ENCODE measurements at places on chromosomes 12 and 14.
A peak's percentile ranks its signal among the peaks of the same experiment; 100 is the strongest.

GRCh38 chr12:10070380-10070779, 28.4 kb downstream of the CLEC1A start:
- DNase-seq, result no peak

DNA sequence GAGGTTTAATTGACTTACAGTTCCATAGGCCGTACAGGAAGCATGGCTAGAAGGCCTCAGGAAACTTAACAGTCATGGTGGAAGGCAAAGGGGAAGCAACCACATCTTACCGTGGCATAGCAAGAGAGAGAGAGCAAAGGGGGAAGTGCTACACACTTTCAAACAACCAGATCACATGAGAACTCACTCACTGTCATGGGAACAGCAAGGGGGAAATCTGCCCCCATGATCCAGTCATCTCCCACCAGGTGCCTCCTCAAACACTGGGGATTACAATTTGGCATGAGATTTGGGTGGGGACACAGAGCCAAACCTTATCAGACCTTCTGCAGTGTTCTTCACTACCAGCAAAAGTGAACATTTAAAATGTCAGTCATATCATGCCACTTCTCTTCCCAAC, 58.9 kb downstream of the USP15 start:
- no peak for DNase-seq

DNA sequence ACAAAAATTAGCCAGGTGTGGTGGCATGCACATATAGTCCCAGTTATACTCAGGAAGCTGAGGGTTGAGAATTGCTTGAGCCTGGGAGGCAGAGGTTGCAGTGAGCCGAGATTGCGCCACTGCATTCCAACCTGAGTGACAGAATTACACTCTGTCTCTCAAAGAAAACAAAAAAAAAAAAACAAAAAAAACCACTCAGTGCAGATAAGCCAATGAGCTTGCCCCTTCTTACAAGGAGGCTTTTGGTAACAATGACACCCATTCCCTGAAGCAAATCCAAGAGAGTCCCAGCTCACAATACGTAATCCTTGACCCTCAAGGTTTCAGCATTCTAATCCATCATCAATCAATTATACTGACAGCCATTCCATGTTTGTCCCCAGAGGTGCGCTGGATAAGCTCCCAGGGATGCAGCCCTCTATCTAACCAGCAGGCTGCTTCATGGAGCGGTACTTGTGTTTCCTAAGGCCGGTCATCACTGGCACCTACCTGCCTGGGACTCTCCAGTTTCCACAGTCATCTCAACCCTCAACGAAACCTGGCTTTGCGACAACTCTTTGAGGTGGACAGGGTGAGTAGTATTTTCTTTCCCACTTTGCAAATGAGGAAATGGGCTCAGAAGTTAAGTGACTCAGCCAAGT, 12.4 kb downstream of the GCN1 start:
- no peak for DNase-seq

DNA sequence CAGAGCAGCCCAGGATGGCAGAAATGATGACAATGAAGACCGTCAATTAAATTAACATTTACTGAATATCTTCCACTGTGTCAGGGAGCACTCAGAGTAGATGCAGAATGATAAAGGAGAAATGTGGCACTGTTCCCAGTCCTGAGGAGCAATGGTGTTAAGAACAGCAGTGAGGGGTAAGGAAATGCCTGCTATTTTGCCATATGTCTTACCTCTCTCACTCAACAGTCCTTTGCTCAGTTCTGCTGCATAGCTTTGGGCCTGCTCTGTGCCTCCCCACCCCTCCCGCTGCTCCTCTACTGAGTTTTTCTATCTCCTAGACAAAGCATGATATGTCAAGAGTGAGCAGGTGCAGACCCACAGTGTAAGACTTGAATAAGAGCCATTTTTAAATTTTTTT, 318.8 kb downstream of the NAV3 start:
- no peak for DNase-seq

- DNase-seq, result no peak
Measured at GRCh38 chr12:47504775-47505446, 200.9 kb downstream of the RPAP3 start.

GRCh38 chr14:99073431-99073830, 198.6 kb downstream of the BCL11B start:
- DNase-seq, result no peak

DNA sequence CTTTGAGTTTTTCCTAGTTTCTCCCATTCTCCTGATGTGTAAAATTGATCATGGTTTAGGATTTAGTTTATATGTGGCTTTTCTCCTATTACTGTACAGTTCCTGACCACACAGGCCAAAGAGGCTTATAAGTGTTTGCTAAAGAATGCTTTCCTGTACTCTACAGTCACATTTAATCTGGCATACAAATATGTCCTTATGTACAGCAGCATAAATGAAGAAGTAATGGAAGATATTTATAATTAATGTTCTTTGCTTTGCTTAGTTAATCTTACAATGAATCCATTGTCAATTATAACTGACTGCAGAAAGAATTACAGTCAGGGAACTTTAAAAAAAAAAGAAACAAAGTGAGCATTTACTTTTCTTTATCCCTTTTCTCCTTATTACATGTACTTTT, 293.9 kb downstream of the KCNC2 start:
- DNase-seq, result no peak

- no peak for DNase-seq
Measured at GRCh38 chr14:104979758-104980610, 1.8 kb upstream of the AHNAK2 start.

GRCh38 chr12:82848845-82849244, 162.1 kb downstream of the TMTC2 start:
- DNase-seq, result no peak

- no peak for DNase-seq
Measured at GRCh38 chr12:106074706-106075392, 63.9 kb downstream of the NUAK1 start.

- DNase-seq, result no peak
Measured at GRCh38 chr14:57022608-57023007, 212.3 kb upstream of the OTX2 start.

- no peak for DNase-seq
Measured at GRCh38 chr14:20334017-20334416, 938 bp upstream of the CCNB1IP1 start.

GRCh38 chr14:103545915-103546651, 16.4 kb downstream of the BAG5 start:
- no peak for DNase-seq

GRCh38 chr14:50501642-50502041, 30.7 kb downstream of the MAP4K5 start:
- no peak for DNase-seq

DNA sequence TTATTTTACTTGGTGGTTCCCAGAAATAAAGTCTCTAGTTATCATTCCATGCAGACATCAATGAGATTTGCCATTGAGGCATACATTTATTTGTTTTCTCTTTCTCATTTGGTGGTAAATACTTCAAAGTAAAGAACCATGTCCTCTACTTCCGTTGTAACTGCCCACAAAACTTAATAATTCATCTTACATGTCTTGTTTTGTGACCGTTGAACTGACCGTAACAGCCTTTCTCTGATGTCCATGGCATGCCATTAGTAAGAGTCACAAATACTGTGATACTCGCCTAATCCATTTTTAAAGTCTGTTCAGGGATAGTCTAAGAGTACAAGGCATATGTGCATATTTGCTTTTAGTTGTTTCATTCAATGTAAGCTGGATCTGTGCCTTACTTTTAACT, 145.3 kb downstream of the ETV6 start:
- DNase-seq, result no peak

GRCh38 chr14:52013984-52014600, 24.7 kb downstream of the RTRAF start:
- DNase-seq, result no peak

DNA sequence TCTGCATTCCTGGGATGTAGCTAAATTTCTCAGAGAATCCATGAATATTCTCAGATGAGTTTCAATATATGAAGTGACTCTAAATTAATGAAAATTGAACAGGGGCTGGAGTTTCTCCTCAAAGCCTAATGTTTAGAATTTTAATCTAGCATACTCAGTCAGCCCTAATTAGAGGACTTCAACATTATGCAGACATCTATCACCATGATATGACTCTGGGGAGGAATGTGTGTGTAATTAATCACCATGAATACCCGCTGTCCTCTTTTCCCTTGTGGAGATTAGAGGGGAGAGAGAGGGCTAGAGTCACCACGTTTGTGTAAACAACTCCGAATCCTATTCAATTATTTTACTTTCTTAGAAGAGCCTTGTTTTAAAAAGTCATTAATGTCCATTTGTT, 698.6 kb upstream of the MDGA2 start:
- no peak for DNase-seq

DNA sequence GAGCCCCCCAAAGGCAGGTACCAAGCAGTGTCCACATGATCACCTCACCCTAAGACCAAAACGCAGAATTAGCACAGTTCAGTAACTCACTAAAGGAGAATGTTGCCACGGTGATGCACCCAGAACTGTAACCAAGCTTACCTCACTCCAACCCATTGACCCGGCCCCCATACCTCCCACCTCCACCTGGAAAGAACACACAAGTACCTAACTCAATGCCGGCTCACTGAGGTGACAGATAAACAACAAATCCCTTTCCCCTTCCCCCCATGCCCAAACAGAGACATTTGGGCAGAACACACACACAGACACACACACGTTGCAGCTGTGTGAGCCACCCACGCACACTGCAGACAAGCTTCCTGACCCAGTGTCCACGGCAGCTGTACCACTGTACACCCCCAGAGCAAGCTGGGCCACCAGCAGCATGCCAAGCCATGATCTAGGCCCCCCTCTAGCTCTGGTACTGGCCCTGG, 1.3 kb downstream of the RAPGEF3 start:
- DNase-seq, result no peak

DNA sequence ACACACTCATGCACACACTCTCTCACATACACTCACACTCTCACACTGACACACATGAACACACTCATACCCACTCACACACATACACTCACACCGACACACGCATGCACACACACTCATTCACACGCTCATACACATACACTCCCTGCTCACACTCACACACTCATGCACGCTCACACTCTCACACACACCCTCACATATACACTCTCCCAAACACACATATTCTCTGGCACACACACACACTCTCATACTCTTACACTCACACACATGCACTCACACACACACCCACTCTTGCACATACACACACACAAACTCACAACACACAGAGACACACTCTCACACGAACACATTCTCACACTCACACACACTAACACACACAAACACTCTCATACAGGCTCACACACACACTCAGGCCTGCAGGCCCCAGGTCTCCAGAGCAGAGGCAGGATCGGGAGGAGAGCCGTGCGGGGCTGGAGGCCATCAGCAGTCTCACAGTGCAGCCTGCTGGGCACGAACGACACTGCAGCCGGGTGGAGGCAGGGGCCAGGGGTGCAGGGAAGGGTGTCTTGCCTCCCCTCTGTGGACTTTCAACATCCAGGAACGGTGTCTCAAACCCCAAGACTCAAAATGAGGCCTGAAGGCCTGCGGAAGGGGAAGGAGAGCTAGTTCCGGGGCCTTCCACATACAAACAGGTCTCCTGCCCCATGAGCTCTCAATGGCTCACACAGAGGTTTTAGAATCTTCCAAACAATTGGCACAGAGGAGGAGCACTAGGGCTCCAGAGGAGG, 148.7 kb downstream of the ANO2 start:
- peak; percentile 1 for DNase-seq

GRCh38 chr14:28298156-28298555, 468.4 kb upstream of the FOXG1 start:
- no peak for DNase-seq

- no peak for DNase-seq
Measured at GRCh38 chr14:51018521-51018920, 74.2 kb upstream of the PYGL start.

DNA sequence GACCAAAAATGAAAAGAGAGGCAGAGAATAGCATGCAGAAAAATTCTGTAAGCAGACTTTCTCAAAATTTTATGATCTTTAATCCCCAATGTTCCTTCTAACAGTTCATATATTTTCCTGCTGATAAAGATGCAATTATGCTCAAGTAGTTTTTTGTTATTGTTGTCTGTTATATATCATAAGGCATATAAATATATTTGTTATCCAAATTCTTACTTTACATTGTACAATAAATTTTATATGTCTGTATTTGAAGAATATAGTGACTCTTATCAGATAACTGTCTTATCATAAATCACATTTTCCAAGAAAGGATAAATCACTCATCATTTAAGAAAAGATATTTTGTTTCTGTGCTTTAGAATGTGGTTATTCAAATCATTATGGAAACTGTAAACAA, 2.6 kb downstream of the RASSF9 start:
- no peak for DNase-seq

- no peak for DNase-seq
Measured at GRCh38 chr12:64452559-64453329, 824 bp downstream of the TBK1 start.

DNA sequence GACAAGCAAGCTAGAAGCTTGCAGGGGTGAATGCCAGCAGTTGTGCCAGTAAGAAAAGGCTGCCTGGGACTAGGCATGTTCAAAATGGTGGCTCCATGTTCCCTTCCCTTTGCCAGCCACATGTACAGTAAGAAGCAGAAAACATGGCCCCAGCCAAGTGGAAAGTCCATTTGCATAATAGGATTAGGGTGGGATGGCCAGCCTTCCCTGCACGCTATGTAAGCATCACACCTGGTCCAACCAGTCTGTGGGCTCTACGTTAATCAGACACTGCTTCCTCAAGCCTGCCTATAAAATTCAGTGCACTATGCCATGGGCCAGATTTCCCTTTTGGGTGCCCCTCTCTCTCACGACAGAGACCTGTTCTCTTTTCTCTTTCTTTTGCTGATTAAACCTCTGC, 288.4 kb downstream of the GXYLT1 start:
- no peak for DNase-seq

DNA sequence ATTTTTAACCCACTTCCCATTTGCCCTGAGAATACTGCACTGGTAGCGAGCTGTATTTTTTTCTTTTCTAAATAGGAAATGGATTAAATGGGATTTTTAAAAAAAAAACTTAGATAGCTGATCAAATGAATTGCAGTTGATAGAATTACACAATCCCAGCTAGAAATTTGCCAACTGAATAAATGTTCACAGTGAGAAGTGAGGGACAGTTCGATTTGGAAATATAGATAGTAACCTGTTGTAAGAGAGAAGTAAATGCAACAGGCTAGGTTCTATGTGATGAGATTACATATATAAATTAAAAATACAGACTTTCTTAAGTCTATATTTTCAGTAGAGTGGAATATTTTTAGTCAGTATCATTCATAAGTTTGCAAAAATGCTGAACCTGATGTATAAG, 48.1 kb upstream of the SMCO2 start:
- no peak for DNase-seq

DNA sequence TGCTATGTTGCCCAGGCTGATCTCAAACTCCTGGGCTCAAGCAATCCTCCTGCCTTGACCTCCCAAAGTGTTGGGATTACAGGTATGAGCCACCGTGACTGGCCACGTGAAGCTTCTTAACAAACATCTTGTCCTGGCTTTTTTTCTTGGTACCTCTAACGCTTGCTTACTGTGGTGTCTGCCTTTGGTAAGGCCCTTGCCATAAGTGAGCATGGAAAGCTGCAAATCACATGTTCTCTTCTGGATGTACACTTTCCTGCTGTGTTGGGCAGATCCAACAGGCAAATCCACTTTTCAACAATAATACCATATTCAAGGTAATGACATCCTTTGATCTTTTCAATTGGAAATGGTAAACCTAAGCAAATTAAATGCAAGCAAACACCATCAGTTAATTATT, 54.6 kb downstream of the ARF6 start:
- no peak for DNase-seq

Measured in Panc1 (cell line).